ENCODE measurements at places on chromosomes 5 and 9. TPM values are rescaled to one million over a fixed set of nuclear protein-coding genes. Genes with fewer than 3 reads are reported as not detected.

DNA sequence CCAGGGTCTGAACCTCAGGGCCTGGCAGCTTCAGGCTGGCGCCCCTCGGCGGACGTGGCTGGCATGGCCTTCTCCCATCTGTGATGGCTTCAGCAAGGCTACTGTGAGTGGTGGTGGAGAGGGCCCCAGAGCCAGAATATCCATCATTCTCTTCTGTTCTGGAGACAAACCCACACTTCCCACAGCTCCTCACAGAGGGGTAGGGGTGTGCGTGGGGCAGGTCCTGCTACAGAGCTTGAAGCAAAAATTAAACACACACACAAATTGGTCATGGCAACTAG, 9.6 kb downstream of the GPX3 start:
- DNase-seq: no peak

DNA sequence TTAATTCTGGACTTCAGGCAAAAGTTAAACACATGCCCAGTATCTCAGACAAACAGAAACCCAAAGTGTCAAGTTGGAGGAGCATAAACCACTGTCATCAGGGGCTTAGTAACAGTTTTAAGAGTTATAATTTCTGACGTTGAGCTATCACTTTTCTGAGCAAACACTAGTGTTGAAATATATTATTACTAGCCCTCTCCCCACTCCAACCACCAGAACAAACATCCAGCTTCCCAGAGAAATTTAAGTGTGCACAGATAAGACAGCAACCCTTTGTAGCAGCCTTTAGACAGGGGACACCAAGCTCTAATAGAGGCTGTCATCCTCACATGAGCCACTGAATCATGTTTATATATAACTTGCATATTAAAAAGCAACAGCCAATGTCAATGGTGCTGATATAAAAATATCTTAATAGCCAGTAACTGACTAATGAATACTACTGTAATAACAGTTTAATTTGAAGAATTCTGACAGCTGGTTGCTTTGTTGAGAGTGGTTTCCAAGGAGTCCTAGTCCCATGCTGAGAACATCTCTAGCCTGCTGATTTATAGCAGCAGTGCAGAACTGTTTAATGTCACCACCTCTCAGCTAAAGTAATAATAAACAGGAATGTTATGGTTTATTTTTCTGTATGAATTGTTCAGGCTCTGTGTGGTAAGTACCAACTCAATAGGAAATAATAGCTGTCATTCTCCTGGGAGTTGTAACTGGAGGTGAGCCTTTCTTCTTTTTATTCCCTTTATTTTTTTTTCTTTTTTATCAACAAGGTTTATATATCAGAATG, 528.7 kb upstream of the ZNF608 start:
- DNase-seq: no peak

DNA sequence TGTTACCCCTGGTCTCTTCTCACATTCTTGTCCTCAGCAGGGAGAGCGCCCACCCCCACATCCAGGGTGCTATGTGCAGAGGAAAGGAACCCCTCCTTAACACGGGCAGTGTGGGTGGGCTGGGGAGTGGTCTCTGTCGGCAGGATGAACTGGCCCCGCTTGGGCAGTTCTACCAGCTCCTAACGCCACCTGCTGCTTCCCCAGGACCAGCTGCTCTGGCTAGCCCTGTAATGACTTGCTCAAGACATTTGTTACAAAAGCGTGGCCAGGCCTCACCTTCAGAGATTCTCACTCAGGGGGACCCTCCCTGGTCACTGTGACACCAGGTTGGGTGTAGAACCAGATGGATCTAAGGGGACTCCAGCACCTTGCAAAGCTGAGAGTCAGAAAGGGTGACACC, 82.4 kb downstream of the HMCN2 start:
- DNase-seq: no peak

DNA sequence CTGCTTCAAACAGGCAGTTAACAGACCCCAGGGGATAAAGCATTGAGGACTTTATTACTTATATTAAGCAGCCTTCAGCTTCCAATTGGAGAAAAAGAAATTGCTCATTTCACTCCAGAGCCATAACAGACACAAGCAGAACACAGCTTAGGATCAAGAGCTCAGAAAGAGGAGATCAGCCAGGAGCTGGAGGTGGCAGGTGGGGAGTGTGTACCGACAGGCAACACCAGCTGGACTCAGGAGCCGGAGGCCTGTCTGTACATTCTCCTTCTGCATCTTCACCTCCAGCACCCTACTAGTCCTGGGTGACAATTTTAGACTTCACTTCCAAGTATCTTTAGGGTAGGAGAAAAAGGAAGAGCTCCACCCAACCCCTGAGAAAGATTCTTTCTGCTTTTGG, 35.8 kb downstream of the NRG2 start:
- no peak for DNase-seq

DNA sequence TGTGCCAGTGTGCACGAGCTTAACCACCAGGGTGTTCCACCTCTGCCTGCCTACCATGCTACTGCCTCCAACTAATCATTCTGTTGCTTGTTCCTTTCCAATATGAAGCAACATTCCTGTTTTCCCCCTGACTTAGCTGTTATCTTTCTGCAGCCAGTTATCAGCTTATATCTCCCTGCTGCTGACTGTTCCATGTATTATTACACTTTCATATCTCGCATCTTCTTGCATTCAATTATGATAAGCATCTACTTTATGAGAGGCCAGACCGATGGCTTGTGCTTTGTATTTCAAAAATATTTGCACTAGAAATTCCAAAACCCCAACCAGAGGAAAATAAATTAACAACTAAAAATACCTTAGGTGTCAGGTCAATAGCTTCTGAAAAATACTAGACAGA, 394.0 kb upstream of the BRINP1 start:
- no peak for DNase-seq

DNA sequence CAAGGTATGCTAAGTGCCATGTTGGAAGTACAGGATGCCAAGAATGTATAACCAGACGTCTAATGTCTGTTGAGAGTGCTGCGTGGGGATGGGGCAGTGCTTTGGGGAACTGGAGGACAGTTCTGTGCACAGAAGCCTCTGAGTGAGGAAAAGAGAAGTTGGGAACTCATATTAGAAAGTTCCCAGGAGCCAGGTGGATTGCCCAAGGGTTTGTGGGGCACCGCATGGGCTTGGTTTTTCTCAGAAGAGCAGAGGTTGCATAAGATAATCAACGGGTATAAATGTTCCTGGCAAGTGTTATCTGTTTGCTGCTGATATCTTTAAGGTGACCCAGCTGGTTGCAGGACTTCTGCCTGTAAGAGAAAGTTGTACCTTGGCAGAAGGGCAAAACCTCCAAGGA, 13.1 kb downstream of the HRH2 start:
- DNase-seq: no peak

DNA sequence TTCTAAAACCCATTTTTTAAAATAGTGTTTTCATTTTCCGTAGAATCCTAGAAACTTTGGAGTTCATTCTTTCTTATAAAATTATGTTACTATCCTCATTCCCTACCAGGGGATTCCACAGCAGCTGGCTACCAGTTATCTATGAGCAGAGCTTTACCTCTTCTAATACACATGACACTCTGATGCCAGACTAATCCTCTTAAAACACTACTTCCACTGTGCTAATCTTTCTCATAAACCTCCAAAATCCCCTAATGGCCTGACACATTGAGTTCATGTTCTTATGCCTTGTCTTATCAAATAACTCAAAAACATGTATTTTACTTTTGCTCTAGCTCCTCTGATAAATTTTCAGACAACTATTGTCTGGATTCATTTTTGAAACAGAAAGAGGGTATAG, 633.6 kb upstream of the FTMT start:
- no peak for DNase-seq

- DNase-seq: no peak
Measured at GRCh38 chr9:94976077-94976476, 249.6 kb downstream of the AOPEP start.

DNA sequence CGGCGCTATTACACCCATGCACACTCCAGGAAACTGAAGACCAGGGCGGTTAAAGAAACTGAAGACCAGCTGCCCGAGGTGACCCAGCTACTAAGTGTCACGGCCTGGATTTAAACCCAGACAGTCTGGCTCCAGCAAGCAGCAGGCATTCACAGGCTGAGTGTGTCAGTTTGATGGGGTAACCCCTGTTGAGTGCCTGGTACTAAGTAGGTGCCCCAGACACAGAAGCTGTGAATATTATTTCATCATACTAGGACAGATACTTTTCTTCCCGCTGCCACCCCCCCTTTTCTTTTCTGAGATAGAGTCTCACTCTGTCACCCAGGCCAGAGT, 7.3 kb downstream of the ENG start:
- DNase-seq: no peak

DNA sequence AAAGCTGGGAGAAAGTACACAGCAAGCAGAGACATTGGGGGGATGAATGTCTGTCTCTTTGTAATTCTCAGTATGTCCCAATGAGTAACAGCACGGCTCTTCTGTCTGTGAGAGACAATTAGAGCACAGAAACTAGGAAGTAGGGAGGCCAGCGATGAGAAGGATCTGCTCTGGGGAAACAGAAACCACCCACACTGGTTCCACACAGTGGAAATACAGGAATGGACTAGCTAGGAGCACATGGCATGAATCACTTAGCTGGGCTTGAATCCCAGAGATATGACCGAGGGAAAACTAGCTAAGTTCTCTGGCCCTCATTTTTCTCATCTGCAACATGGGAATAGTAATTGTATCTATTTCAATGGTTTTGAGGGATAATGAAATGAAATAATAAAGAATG, 895.9 kb downstream of the TLE4 start:
- no peak for DNase-seq

DNA sequence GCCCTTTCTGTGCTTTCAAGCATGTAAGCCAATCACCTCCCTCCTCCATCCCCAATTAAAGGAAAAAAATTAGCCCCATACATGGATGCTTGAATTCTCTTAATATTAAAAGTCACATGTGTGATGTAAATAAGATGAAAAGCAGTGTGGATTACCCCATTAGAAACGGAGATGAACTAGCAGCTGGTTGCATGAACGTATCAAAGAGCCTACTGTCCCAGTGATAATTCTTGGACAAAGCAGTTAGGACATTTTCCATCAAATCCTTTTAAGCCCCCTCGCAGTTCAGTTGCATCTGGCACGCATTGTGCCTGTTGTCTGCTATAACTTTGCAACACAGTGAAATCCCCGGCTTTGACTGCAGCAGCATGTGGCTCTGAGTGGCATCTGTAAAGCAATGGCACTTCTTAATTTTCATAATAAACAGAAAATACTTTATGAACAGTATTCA, 285.6 kb downstream of the FBXL7 start:
- DNase-seq: no peak

DNA sequence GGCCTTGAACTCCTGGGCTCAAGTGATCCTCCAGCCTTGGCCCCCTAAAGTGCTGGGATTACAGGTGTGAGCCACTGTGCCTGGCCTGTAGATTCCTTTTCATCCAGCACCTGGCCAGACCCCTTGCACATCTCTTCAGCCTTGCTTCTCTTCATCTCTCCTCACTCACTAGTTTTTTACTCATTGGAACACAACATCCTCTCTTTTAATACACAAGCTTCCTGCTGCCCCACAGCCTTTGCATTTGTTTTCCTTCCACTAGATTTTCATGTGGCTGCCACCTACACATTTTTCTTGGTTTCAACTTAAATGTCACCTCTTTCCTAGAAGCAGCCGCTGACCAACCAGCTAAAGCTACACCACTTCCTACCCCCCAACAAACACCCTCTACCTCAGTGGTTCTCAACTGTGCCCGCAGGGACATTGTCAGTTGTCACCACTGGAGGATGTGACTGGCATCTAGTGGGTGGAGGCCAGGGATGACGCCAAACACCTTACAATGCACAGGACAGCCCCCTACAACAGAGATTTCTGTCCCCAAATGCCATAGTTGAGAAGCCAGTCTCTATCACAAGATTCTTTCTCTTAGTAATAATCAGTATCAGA, 33.7 kb downstream of the HAVCR1 start:
- DNase-seq: no peak

- DNase-seq: peak; percentile 1
Measured at GRCh38 chr5:106269252-106269843, 1401.4 kb downstream of the EFNA5 start.

Gene LRRC19
- not detected for total RNA-seq

Gene OTP
- total RNA-seq: not detected

Gene SPINK4
- total RNA-seq: not detected

Gene BHMT
- 0.88 TPM for total RNA-seq

Gene STPG3
- not detected for total RNA-seq

Gene PTPN3
- 33.6 TPM for total RNA-seq
